ENCODE measurements at places on chromosomes 1 and 21. TPM values are rescaled to one million over a fixed set of nuclear protein-coding genes. Genes with fewer than 3 reads are reported as not detected.

DNA sequence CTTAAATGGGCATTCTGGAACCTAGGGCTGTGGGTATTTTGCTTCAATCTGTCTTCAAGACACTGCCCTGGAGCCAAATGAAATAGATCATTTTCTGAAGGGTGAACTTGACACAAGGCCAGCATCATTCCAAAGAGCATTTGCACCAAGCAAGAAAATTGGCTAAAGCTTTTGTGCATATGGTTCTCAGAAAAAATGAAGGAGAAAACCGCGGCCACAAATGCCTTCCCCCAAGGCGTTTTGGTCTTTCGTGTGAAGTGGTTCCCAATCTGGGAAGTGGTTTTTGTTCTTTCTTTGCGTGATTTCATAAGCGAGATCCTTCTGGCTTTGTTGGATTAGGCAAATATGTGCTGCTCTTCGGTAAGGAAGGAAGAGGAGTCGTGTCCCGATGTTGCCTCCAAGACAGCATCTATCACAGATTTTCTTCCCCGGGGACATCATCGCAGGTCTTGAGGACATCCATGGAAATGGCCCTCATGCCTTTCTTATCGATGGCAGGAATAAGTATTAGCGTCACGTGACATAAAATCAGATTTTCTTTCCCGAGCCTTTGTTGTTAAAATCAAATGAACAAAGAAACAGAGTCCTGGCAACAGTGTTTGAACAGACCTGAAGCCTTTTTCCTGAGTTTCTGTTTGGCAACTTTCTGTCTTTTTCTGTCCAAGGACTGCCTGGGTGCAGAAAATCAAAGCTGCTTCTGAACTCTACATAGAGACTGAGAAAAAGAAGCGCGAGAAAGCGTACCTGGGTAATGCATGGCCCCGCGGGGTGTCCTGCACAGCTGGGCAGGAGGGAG, 31.0 kb downstream of the ATP5PO start:
- DNase-seq: no peak

- no peak for DNase-seq
These were observed 48.2 kb downstream of the IL12RB2 start for GRCh38 chr1:67355745-67356424.

GRCh38 chr1:24850328-24850920, 79.7 kb downstream of the RUNX3 start:
- DNase-seq: peak; percentile 53

DNA sequence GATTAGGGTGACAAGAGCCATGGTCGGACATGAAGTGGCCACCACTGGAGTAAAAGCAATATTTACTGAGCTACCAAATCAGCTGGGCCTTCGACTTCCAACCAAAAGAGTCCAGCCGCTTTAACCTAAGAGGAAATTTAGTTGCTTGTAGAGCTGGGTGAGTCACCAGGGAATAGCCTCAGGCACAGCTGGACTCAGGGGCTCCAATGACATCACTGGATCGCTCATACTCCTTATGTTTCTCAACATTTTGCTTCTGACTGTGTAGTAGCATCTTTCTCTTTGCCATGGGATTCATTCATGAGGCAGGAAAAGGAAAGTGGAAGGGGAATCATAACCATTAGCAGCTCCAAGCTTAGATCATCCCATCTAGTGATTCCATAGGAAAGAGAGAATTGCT, 664.4 kb downstream of the MATN1 start:
- no peak for DNase-seq

GRCh38 chr1:1554550-1554925, 14.1 kb upstream of the TMEM240 start:
- no peak for DNase-seq

- no peak for DNase-seq
These were observed 34.9 kb downstream of the ETS2 start for GRCh38 chr21:38840456-38841300.

DNA sequence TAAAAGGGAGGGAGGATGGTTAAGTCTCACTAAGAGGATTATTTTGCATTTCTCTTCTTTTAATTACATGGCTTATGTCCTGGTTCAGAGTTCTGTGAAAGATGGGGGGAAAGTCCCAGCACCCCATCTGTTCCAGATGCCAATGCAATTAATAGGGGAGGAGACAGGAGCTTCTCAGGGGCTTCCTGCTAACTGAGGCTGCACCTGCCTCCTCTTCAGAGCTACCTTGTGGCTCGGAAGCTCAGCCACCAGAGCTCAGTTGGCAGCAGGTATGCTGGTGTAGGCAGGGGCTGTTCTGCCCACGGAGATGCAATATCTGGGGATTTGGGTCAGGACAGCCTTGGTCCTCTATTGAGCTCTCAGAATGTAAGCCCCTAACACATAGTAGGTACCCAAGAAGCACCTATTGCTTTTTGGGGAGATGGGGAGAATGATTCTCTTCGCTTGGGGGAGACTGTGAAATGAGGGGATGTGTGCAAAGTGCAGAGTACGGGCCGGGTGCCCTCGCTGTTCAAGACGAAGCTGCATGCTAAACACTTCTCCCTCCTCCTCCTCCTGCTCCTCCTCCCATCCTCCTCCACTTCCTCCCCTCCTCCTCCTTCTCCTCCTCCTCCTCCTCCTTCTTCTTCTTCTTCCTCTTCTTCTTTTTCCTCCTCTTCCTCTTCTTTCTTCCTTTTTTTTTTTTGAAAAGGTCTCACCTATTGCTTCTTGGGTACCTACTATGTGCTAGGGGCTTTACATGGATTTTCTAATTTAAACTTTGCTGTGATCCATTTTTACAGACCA, 279.0 kb downstream of the PTPRU start:
- DNase-seq: no peak

GRCh38 chr1:173417563-173417962, 59.6 kb upstream of the PRDX6 start:
- DNase-seq: no peak

GRCh38 chr1:188763541-188763940, 1714.1 kb downstream of the BRINP3 start:
- DNase-seq: no peak

GRCh38 chr1:201845331-201846083, 16.6 kb downstream of the IPO9 start:
- no peak for DNase-seq

DNA sequence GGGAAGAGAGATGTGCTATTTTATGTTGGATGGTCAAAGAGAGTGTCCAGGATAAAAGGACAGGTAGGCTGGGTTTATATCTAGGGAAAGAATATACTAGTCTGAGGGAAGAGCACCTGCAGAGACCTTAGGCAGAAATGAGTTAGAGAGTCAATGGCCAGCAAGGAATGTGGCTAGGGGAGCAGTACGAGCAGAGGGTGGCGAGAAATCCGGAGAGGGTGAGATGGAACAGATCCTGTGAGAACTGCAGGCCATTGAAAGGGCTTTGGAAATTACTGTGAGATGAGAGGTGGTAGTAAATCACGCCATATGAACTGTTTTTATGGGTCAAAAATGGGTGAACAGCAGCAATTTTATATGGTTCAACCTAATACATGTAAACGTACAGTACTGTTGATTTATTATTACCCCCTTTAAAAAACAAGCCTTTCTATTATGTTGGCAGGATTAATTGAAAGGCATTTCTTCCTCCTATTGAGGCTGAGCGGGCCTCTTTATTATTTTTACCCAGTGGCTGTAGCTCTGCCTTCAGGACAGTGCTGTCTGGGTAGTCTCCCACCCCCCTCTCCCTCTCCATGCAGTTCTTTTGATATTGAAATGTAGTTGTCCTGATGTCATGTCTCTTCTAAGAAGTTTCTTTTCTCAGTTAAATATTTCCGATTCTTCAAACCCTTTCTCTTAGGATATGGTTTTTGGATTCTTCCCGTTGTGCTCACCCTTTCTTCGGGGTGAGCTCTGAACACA, 75.2 kb upstream of the CD1D start:
- DNase-seq: no peak

- DNase-seq: peak; percentile 86
These were observed 1.4 kb downstream of the UCK2 start for GRCh38 chr1:165828669-165829329.

- DNase-seq: no peak
These were observed 675.5 kb upstream of the CXADR start for GRCh38 chr21:16837321-16837720.

DNA sequence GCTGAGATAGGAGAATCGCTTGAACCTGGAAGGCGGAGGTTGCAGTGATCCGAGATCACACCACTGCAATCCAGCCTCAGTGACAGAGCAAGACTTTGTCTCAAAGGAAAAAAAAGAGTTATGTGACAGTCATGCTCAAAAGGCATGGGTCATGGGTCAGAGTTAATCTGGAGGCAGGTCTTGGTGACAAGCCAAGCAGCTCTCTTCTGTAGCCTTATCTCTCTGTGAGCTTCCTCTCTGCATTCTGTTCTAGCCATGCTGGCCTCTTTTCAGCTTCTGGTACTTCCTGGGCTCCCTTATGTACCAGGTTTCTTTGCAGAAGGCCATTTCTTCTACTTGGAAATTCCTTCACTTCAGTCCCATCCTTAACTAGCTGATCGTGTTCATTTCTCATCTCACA, 63.6 kb downstream of the NGF start:
- DNase-seq: no peak

DNA sequence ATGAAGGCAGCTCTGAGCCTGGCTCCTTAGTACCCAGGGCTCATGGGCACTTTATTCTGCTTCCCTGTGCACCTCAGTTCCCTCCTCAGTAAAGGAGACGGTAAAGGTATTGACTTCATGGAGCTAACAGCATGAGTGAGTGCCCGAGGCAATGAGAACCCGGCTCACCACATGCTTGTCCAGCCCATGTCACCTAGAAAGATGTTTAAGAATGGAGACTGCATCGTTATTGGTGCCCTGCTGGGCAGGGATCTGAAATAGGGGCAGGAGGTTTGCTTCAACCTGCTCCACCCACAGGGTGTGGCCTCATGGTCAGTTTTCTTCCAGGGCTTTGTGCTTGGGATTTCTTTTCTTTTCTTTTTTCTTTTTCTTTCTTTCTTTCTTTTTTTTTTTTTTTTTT, 7.0 kb upstream of the KCNE1 start:
- no peak for DNase-seq

- no peak for DNase-seq
These were observed 395.6 kb downstream of the NPHP4 start for GRCh38 chr1:5596651-5597050.

- no peak for DNase-seq
These were observed 12.2 kb downstream of the PLEKHO1 start for GRCh38 chr1:150161747-150162581.

- peak; percentile 23 for DNase-seq
These were observed 113.5 kb downstream of the GDAP2 start for GRCh38 chr1:117815926-117816325.

DNA sequence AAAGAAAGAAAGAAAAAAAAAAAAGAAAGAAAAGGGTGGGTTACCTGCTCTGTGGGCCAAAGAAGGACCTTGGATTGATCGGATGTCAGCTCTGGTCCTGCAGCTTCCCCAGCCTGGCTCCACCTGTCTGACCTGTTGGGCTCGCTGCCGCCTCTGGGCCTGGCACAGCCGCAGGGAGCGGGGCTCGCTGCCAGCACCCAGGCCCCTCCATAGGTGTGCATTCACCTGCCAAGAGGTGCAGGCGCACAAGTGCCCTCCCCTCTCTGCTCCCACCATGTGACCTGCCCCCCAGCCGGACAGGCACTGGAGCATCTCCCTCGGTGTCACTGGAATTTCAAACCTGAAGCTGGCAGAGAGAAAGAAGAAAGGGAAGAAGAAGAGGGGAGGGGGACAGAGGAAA, 33.1 kb upstream of the GPR157 start:
- DNase-seq: no peak

DNA sequence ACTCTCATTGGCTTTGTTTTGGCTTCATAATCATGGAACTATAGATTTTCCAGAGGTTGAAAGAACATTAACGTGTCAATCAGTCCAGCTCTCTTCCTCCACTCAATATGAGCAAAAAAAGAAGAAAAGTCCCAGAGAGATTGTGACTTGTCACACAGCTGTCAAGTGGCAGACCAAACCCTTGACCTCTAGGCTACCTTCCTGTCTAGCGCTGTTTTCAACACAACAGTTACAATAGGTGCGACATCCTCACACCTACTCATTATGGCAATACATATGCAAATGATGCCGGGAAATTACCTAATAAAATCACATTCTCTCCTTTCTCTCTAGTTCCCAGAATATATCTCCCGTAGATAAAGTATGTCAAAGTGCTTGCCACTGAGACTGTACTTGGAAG, 1.1 kb downstream of the WARS2 start:
- DNase-seq: no peak

The ERG gene
- 202 TPM for polyA plus RNA-seq

The IL20 gene
- not detected for polyA plus RNA-seq

The SPRR2A gene
- not detected for polyA plus RNA-seq

The ZNF496 gene
- 22.4 TPM for polyA plus RNA-seq

The TAS1R1 gene
- not detected for polyA plus RNA-seq

The HJV gene
- not detected for polyA plus RNA-seq

The CD101 gene
- polyA plus RNA-seq: 0.04 TPM

The LCE3D gene
- polyA plus RNA-seq: not detected

The CFHR3 gene
- not detected for polyA plus RNA-seq

The PDPN gene
- not detected for polyA plus RNA-seq

The SUSD4 gene
- not detected for polyA plus RNA-seq

Measured in endothelial cell of umbilical vein (primary cell).